ENCODE measurements at places on chromosomes 3 and 15.

DNA sequence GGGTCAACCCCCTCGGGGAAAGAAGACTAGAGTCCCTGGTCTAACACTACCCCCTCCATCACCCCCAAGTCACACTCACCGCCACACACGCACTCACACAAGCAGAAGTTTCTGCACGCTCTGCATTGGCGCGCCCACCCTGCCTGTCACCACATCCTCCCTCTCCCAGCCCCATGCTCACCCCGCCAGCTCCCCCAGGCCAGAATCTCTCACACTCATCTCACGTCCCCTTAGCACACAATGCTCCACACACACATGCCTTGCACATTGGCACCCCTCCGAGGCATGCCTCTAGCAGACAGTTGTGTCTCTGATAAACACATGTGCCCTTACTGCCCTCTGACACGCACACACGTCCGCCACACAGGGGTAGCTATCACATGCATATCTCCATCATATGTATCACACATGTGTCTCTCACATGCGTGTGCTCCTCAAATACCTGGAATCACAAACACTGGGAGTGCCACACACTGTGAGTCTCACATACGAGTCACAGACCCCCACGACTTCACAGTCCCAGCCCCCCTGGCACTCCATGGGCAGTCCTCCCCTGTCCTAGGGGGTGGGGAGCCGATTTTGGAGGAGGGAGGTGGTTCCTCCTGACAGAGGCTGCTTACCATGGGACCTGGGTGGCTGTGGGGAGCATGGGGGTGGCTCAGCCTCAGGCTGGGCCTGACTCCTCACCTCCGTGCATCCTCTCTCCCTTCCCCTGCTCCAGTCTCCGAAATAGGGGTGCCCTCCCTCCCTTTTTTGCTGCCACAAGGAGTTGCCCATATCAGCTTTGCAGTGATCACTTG, 898 bp downstream of the FBLN2 start:
- peaks cover 30% of the 10 kb centered on the region for H3K4me1 ChIP-seq
- no peak overlapping the region for H3K27ac ChIP-seq
- no peak for DNase-seq

GRCh38 chr15:63453186-63453905, 51.0 kb upstream of the USP3 start:
- H3K4me3 ChIP-seq, result no peak overlapping the region
- no peak overlapping the region for H3K27ac ChIP-seq
- H3K4me1 ChIP-seq, result peaks cover 14% of the 10 kb centered on the region
- peaks cover 5% of the 10 kb centered on the region for H3K36me3 ChIP-seq
- H3K27me3 ChIP-seq, result peaks cover under 1% of the 10 kb centered on the region

- peaks cover 10% of the 10 kb centered on the region for H3K36me3 ChIP-seq
- no peaks in the 10 kb centered on the region for H3K27me3 ChIP-seq
- no peak for DNase-seq
- peaks cover 9% of the 10 kb centered on the region for H3K4me1 ChIP-seq
These were observed 549.8 kb upstream of the ROBO2 start for GRCh38 chr3:76490064-76490463.

DNA sequence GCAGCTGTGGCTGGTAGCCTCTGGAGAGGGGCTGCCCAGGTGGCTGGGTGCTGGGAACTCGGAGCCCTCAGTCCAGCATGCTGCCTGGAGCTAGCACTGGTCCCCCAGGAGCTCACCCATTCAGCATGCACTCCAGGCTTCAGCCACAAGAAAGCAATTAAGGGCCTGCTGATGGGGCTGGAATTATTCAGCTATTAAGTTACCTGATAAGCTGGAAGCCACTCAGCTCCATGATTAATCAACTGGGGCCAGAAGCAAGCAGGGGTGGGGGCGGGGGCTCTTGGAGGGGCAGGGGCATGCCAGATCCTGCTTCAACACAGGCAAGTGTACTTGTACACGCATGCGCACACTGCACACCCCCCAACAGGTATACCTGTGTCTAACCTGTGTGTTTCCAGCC, 22.1 kb upstream of the TMEM115 start:
- no peak for DNase-seq
- H3K36me3 ChIP-seq, result no peaks in the 10 kb centered on the region
- no peaks in the 10 kb centered on the region for H3K27me3 ChIP-seq
- H3K4me3 ChIP-seq, result no peak overlapping the region

- no peaks in the 10 kb centered on the region for H3K27me3 ChIP-seq
- no peak overlapping the region for H3K27ac ChIP-seq
- H3K4me3 ChIP-seq, result no peak overlapping the region
- H3K36me3 ChIP-seq, result no peaks in the 10 kb centered on the region
- no peak for DNase-seq
These were observed 443.3 kb upstream of the TPRG1 start for GRCh38 chr3:188728371-188728896.

DNA sequence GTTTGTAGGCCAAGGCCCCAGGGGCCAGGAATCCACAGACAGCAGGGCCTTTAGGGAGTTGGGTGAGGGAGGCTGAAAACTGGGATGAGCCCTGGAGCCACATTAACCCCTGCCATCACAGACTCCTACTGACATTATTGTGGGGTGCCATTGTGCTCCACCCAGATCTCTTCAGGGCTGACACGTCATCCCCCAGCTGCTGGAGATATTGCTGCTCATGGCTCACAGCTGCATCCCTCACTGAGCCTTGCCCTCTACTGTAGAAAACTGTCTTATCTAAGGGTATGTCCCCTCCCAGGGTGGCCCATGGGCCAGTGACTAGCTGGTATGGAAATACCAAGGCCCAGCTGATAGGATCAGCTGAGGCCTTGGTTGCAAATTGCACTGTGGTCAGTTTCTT, 87.3 kb upstream of the PRR23C start:
- H3K36me3 ChIP-seq, result no peaks in the 10 kb centered on the region
- H3K4me1 ChIP-seq, result no peaks in the 10 kb centered on the region
- no peak for DNase-seq

DNA sequence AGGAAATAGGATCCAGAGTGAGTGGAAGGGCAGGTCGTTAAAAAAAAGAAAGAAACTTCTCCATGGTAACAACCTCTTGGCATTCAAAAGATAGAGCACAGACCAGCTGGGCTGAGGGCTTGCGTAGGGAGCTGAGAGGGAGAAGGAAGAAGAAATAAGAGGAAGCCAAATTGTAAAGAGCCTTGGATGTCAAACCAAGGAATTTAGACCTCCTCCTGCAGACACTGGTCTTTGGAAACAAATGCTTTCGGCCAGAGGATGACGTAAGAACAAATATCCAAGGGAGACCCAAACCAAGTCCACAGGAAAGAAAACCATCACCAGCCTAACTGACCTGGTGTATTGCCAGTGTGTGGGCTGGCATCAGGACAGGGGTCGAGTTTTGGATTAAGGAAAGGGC, 155.2 kb downstream of the UACA start:
- H3K4me1 ChIP-seq, result peaks cover 27% of the 10 kb centered on the region
- no peak overlapping the region for H3K4me3 ChIP-seq
- no peak for DNase-seq
- no peaks in the 10 kb centered on the region for H3K36me3 ChIP-seq

DNA sequence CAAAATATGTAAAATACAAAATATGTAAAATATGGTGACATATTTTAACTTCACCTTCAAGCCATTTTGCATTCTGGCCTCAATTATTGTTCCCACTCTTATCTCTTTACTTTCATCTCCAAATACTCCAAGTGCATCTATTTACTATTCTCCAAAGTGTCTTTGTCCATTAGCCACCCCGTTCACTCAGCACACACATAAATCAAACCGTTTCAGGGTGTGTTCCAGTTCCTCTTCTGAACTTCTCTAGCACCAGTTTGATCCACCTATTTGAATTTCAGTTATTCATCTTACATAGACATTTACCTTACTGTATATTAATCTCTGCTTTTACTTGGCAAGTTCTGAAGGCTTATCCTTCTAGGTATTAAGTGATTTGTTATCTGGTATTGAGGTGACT, 45.1 kb downstream of the SGO1 start:
- peaks cover 16% of the 10 kb centered on the region for H3K4me1 ChIP-seq
- no peaks in the 10 kb centered on the region for H3K27me3 ChIP-seq
- H3K36me3 ChIP-seq, result no peaks in the 10 kb centered on the region
- no peak for DNase-seq

DNA sequence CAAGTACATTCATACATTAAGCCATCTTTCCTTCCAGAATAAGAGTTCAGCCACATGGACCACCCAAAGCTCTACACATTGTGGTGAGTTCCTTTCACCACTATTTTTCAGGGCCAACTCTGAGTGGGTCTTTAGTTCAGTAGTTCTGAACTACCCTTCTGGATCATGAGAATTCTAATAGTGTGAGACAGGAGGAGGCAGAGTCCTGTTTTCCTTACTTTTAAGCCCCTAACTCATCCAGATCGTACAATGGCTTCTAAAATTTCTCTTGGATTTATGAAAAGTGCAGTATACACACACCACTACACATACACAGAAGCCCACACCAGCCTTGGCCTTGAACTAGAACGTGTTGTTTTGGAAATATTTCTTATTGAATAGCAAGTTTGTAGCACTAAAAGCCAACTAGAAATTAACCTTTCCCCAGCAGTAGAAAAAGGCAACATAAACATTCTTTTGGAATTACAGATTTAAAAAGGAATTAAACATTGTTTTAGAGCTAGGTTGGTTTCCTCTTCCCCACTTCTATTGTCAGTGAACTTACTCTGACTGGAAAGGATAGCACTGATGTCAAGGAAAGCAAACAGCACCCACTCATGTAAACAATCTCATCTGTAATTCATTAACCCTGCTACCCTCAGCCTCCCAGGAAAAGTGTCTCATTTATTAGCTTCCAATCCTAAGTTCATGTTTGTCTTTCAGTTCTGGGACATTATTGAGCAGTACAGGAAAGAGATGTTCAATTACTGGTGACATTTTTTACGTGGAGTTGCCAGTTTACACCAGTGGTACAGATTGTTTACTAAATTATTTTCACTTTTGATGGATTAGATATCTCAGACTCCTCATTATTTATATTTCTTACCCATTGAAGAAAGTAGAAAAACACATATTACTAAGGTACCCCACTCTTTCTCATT, 95.7 kb upstream of the AGTR1 start:
- H3K27ac ChIP-seq, result no peak overlapping the region
- H3K4me1 ChIP-seq, result no peaks in the 10 kb centered on the region
- no peaks in the 10 kb centered on the region for H3K27me3 ChIP-seq
- H3K36me3 ChIP-seq, result no peaks in the 10 kb centered on the region
- H3K4me3 ChIP-seq, result no peak overlapping the region
- no peak for DNase-seq

- no peak overlapping the region for H3K27ac ChIP-seq
- no peaks in the 10 kb centered on the region for H3K27me3 ChIP-seq
- peaks cover 18% of the 10 kb centered on the region for H3K4me1 ChIP-seq
- DNase-seq, result no peak
- peaks cover 33% of the 10 kb centered on the region for H3K36me3 ChIP-seq
- no peak overlapping the region for H3K4me3 ChIP-seq
These were observed 3.2 kb downstream of the EIF1B start for GRCh38 chr3:40312661-40313226.

DNA sequence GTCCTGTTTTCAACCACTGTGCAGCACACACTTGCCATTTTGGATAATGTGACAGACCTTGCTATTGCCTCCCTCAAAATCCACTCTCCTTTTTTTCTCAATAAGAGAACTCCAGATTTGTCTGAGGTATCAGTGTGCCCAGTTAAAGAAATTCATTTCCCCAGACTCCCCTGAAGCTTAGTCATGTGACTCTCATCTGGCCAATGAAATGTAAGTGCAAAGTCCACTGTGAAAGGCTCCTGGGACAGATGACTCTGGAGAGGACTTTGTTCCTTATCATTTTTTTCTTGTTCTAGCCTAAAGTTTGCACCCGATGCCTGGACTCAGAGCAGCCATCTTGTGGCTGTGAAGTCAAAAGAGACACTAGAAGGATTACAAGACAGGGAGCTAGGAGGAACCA, 268.6 kb upstream of the LRTM1 start:
- no peak overlapping the region for H3K4me3 ChIP-seq
- no peaks in the 10 kb centered on the region for H3K36me3 ChIP-seq
- no peak for DNase-seq

GRCh38 chr15:32828507-32829186, 110.8 kb downstream of the GREM1 start:
- no peak for DNase-seq
- no peaks in the 10 kb centered on the region for H3K4me1 ChIP-seq
- H3K36me3 ChIP-seq, result no peaks in the 10 kb centered on the region
- H3K27me3 ChIP-seq, result no peaks in the 10 kb centered on the region

DNA sequence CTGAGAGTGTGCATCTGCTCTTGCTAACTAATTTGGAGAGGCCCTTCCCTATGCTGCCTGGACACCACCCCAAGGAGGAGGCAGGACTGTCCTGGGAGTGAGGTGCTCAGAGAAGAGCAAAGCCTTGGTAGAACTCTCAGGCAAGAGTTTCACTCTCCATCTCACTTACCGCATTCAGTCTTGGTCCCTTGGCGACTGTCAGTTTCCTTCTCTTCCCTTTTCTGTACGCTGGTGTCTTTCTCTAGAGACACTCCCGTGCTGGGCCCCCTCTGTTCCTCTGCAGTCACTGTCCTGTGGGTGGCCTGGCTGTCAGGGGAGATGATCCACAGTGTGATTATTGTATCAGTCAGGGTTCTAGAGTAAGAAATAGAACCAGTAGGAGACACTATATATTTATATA, 44.0 kb downstream of the IDH2 start:
- no peaks in the 10 kb centered on the region for H3K27me3 ChIP-seq
- H3K4me3 ChIP-seq, result no peak overlapping the region
- no peak overlapping the region for H3K27ac ChIP-seq
